ENCODE measurements at places on chromosomes 2 and 18. TPM values are rescaled to one million over a fixed set of nuclear protein-coding genes. Genes with fewer than 3 reads are reported as not detected.

Gene ACTR3
- 307 TPM for total RNA-seq

Gene PDCD1
- total RNA-seq, result not detected

Gene PSTPIP2
- 0.23 TPM for total RNA-seq

Gene MREG
- 5.7 TPM for total RNA-seq

Gene VIT
- not detected for total RNA-seq

Data from A549 treated with RU486 at 1 μM for 4 hours (cell line).